Activated CD8-positive, alpha-beta memory T cell treated with anti-CD3 and anti-CD28 coated beads for 1 hour (primary cell): ENCODE measurements at places on chromosomes 6 and 20.

- DNase-seq, result no peak
These were observed 27.3 kb downstream of the PYGB start for GRCh38 chr20:25274891-25275812.

DNA sequence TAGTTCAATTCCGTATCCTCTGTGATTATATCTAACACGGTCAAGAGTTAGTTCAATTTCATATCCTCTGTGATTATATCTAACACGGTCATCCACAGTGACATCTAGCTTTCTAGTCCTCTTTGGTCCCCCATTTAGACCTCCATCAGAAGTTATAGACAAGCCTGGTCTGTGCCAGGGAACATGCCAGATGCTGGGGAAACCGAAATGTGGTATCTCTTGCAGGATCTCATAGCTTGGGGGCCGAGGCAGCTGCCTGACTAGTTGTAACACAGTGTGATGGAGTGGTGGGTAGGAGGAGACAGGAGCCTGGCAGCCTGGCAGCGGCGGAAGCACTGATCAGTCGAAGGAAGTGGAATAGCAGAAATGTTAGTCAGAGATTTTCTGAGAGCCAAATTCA is 13.8 kb upstream of the SMOC2 start:
- DNase-seq, result no peak

DNA sequence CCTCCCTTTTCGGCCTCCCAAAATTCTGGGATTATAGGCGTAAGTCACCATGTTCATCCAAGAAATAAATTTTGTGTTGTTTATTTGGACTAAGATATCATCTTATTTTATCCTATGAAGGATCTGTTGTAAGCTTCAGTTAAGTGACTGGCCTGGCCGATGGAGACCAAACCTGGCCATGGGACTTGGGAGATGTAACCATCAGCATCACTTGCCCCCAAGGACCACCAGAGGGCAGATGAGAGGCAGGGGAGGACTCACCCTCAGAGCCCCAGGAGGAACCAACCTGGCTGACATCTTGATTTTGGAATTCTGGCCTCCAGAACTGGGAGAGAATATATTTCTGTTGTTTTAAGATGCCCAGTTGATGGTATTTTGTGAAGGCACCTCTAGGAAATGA is 266.7 kb downstream of the CDH26 start:
- DNase-seq, result no peak

GRCh38 chr6:97207383-97207782 is 75.6 kb downstream of the MMS22L start:
- no peak for DNase-seq

GRCh38 chr6:2734488-2735166 is 16.1 kb downstream of the MYLK4 start:
- no peak for DNase-seq

DNA sequence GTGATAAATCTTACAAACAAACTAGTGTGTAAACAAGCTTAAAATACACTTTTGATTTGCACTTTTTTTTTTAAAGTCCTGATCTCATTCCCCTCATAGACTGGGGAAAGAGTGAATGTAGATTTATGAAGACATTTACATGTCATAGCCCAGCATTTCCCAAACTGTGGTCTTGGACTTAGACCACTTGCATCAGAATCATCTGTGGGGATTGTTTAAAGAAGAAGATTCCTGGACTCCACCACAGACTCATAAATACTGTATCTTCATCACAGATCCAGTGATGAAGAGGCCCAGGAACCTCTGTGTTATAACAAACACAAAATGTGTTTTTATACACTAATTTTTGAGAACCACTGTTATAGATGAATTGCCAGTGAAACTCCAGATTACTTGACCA is 99.5 kb downstream of the KCNQ5 start:
- no peak for DNase-seq

DNA sequence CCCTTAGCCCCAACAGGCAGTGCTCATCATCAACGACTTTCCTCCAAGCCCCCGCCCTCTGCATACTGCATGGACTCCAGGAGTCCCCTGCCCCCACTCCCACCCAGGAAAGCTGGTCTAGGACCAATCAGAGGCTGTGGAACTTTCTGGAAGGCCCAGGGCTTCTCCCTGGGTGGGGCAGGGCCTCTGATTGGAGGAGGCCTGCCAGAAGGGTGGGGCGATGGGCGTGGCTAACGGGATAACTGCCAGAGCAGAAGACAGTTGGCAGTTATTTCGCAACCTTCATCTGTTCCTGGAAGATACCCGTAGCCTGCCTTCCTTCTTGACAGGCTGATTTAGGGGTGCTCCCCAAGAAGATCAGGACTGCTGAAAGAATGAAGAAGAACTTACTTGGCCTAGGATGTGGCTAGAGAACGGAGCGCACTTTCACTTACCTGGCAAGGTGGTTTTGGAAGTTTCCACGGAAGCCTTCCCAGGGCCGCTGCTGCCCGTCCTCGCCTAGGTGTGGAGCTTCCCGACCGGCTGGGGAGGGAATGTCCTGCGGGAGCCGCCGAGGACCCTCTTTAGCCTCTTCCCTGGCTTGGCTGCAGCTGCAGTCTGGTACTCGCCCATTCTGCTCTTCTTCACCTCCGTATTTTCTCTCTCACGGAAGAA is 209.0 kb downstream of the LRFN2 start:
- DNase-seq, result no peak

- DNase-seq, result no peak
These were observed 249.0 kb upstream of the OPRM1 start for GRCh38 chr6:153790048-153790447.

DNA sequence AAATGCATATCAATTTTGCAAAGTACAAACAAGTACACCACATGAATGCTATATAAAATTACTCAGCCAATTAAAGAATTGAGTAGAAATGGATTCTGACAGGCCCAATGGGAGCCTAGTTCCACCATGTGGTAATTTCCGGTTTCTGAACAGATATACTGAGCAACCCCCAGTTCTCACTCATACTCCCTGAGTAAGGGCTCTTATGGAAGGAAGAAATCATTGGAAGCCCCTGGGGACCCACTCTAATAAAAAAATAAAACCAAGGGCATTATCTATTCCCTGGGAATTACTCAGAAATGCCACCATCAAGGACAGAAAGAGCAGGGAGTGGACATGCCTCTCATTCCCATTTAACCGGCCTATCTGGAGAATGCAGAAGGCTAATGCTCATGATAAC is 34.6 kb downstream of the STX7 start:
- DNase-seq, result no peak

- no peak for DNase-seq
These were observed 38.2 kb upstream of the NKX2-4 start for GRCh38 chr20:21435576-21435975.

GRCh38 chr6:5331845-5332442 is 70.6 kb downstream of the FARS2 start:
- DNase-seq, result no peak

DNA sequence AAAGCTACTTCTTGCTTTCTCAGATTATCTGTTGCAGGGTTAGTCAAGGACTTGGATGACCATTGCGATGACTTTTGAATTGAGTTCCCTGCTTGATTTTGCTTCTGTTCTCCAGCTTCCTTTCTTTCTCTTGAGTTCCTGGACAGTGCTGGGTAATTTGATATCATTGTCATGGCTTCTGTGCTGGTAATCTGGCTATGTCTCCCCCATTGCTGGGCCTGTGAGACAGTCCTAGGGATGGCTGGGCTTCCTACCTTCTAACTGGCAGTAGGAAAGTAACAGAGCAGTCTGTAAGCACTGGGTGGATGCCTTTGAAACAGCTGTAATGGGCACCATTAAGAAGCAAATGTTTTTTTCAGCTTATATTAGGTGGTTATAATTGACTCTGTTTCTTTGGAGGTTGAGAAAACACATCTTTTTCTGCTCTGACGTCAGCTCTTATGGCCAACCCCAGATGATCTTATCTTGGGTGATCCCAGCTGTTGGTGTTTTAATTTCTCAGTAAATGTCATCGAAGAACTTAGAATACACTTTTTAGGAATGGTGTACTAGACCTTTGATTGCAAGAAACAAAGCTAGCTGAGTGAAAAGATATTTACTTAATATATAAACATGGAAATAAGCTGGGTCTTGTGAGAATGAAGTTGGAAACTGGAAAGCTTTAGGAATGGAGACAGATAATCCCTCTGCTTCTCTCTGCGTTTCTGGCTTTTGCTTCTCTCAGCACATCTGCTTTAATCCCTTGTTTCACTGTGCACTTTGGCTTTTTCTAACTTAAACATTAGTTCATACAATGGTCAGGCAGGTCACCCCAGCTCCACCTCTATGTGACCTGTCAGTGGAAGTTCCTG is 195.0 kb upstream of the MAN1A1 start:
- no peak for DNase-seq

GRCh38 chr6:148134592-148134991 is 208.0 kb upstream of the SASH1 start:
- no peak for DNase-seq

GRCh38 chr6:143536461-143536865 is 24.9 kb upstream of the FUCA2 start:
- no peak for DNase-seq

GRCh38 chr6:41707565-41708200 is 27.7 kb downstream of the TFEB start:
- DNase-seq, result no peak
